ENCODE measurements at places on chromosomes 12 and 14. TPM values are rescaled to one million over a fixed set of nuclear protein-coding genes. Genes with fewer than 3 reads are reported as not detected.

DNA sequence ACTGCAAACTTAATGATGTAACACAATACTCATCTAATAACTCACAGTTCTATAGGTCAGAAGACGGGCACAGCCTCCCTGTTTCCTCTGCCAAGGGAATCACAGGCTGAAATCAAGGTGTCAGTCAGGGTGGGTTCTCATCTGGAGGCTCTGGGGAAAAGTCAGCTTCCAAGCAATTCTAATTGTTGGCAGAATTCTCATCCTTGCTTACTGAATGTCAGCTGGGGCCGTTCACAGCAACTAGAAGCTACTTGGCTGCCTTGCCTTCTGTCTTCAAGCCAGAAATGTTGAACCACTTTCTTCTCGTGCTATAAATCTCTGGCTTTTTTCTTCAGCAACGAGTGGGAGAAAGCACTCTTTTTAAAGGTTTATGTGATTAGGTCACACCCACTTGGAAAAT lies 80.1 kb upstream of the PDZRN4 start:
- no peak for DNase-seq

GRCh38 chr14:22221508-22221907 lies 367.5 kb downstream of the DAD1 start:
- DNase-seq = no peak

- DNase-seq = no peak
Measured at GRCh38 chr12:68824131-68824530, 16.2 kb downstream of the MDM2 start.

DNA sequence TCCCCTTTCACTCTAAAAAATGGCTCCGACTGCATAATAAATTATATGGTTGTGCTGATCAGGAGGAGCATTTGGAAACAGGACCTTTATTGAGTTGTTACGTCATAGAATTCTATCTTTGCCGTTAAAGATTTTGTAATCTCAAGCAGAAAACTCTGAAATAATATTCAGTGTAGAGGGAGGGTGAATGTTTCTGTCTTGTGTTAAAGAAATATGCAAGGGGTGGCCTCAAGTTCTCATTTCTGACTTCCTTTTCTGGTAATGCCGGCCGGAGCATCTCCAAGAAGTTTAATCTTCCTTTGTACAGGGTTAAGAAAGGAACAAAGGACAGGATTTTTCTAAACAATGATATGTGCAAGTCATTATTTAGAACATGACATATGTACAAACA lies 165.1 kb downstream of the SLC38A4 start:
- DNase-seq = no peak

DNA sequence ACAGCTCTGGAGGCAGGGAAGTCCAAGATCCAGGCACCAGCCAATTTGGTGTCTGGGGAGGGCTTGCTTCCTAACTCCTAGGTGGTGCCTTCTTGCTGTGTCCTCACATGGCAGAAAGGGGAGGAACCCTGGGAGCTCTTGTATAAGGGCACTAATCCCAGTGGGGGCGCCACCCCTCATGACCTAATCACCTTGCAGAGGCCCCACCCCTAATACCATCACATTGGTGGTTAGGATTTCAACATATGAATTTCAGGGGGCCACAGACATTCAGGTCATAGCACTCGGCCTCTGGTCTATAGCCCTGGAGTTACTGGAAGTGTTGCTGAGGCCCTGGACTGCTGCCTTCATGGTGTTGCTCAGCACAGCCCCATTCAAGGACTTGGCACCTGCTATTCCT lies 14.6 kb downstream of the PSMD9 start:
- no peak for DNase-seq

- DNase-seq = no peak
Measured at GRCh38 chr14:58626431-58626831, 11.3 kb upstream of the DACT1 start.

The KLRC3 gene
- total RNA-seq = not detected

The PRH2 gene
- total RNA-seq = not detected
